Osteoblast (primary cell): ENCODE measurements at places on chromosomes 16 and 17. TPM values are rescaled to one million over a fixed set of nuclear protein-coding genes. Genes with fewer than 3 reads are reported as not detected.

Gene SLC12A3
- not detected in 2 replicates for total RNA-seq

Gene ZNF821
- total RNA-seq = 7.1 and 12.3 TPM in 2 replicates

Gene BEAN1
- 0.29 and 0.36 TPM in 2 replicates for total RNA-seq

Gene GALK1
- 25.3 and 27.7 TPM in 2 replicates for total RNA-seq

Gene SHCBP1
- 1.8 and 2.7 TPM in 2 replicates for total RNA-seq

Gene PARN
- 40.1 and 40.9 TPM in 2 replicates for total RNA-seq

Gene TMEM114
- total RNA-seq = not detected in 2 replicates

Gene SLC16A13
- total RNA-seq = 1.2 and 1.4 TPM in 2 replicates

Gene MYH2
- total RNA-seq = not detected in 2 replicates

Gene NPW
- not detected in 2 replicates for total RNA-seq

Gene CIITA
- total RNA-seq = 2.5 and 2.7 TPM in 2 replicates

Gene HASPIN
- total RNA-seq = 1.4 and 1.5 TPM in 2 replicates

Gene KRT33A
- not detected in 2 replicates for total RNA-seq

Gene STH
- not detected in 2 replicates for total RNA-seq

Gene BAHCC1
- total RNA-seq = 11.2 and 11.5 TPM in 2 replicates

Gene IFI35
- total RNA-seq = 28.6 and 45.2 TPM in 2 replicates

Gene KRTAP2-3
- total RNA-seq = 0.29 TPM in 1 of 2 replicates, not detected in the other

Gene TEDC2
- 3.5 and 5.1 TPM in 2 replicates for total RNA-seq

Gene FBF1
- total RNA-seq = 14.1 and 17.1 TPM in 2 replicates
